ENCODE measurements at places on chromosomes 11 and 22.

DNA sequence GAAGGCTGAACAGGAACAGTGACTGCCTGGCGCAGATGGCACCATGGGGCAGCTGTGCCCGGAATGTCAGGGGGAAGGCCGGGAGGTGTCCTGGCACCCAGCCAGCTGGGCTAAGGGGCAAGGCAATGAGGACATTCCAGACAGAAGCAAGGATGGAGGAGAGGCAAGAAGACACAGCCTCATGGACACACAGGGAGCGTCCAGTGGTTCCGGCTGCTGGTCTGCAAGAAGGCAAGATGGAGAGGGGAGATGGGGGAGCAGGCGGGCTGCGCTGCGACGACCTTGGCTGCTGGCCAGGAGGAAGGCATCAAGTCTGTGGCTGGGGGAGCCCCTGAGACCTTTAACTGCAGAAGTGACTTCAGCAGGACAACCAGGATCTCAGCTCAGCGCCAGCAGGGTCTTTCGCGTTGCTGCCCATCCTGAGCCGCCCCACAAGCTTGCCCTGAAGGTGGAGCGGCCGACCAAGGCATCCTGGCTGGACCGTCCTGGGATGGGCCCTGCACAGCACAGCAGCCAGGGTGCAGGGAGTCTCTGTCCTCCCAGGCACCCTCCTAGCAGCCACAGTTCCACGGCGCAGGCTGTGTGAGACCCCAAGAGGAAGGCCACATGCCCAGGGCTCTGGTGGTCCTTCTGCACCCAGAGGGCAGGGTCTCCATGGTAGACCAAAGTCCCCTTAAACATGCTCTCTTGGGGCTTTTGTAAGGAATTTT lies 531.7 kb downstream of the BRD1 start:
- DNase-seq = no peak

DNA sequence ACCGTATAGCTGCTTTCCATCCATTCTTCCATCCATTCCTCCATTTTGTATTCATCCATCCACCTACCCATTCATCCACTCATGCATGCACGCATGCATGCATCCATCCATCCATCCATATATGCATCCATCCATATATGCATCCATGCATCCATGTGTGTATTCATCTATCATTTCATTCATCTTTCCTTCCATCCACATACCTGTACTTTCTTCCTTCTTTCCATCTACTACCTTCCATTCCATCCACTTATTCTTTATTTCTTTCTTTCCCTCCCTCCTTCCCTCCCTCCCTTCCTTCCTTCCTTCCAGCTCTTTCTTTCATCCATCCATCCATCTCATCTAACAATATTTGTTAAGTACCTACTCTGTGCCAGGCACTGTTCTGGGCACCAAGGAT lies 19.9 kb downstream of the KIAA1671 start:
- DNase-seq = no peak

DNA sequence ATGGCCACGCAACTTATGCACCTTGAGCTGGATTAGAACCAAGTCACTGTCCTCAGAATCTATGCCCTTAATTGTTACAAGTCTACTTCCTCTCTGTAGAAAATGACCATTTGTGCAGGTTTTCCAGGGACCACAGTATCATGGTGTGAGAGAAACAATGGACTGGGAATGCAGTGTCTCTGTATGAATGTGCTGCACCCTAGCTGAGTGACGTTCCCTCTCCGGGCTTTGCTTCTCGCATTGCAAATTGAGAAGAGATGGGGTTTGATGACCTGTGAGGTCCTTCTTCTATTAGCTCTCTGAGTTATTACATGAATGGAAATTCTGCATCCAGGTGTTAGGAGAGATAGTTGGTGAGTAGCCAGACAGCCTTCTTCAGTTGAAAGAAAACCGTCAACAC lies 1052.3 kb downstream of the NTM start:
- DNase-seq = no peak

- DNase-seq = no peak
Measured at GRCh38 chr11:121723246-121723741, 270.5 kb upstream of the SORL1-AS1 start.

DNA sequence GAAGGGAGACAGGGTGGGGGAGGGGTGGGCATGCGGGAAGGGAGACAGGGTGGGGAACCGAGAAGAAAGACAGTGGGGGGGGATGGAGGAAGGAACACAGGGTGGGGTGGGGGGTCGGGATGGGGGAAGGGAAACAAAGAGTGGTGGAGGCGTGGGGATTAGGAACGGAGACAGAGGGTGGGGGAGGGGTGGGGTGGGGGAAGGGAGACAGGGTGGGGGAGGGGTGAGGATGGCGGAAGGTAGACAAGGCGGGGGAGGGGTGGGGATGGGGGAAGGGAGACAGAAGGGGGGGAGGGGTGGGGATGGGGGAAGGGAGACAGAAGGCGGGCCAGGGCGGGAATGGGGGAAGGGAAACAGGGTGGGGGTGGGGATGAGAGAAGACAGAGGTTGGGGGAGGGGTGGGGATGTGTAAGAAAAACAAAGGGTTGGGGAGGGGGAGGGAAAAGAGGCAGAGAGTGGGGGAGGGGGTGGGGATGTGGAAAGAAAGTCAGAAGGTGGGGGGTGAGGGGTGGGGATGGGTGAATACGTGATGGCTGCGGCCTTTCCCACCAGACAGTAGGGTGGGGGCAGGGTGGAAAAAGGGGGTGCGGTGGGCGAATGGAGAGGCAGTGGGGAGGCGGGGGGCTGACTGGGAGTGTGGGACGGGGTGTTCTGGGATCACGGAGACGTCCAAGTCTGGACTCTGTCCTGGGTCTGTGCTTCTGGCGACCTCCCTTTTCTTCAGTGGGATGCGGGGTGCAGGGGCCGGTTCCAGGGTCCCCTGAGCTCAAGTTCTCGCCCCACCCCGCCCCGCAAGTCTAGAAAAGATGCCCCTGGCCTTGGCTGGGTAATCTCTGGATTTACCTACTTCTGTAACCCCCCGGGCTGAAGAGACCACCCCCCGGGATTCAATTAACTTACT lies 744 bp downstream of the PRAME start:
- no peak for DNase-seq

GRCh38 chr22:46280999-46281623 lies 13.3 kb downstream of the TTC38 start:
- no peak for DNase-seq

DNA sequence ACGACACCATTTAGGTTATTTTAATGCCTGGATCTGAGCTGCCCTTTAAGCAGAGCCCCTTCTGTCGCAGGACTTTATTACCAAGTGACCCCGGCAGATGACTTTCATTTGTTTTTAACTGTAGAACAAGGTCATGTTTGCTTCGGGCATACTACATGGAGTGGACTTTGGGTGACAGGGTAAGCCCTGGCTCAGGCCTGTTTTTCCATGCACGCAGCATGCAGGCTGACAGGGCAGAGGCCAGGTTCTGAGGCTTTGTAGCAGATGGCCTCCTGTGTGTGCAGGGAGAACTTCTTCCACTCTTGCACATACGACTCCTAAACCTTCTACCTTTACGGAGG lies 50.5 kb downstream of the SNX19 start:
- no peak for DNase-seq

GRCh38 chr22:45112136-45112879 lies 51.4 kb upstream of the NUP50 start:
- DNase-seq = no peak

- no peak for DNase-seq
Measured at GRCh38 chr22:48105259-48105658, 1342.8 kb downstream of the TBC1D22A start.

GRCh38 chr11:60169264-60169915 lies 13.5 kb downstream of the MS4A6A start:
- DNase-seq = no peak

- DNase-seq = no peak
Measured at GRCh38 chr11:35335226-35335625, 84.1 kb downstream of the SLC1A2 start.

- DNase-seq = no peak
Measured at GRCh38 chr11:119167933-119168332, 592 bp upstream of the NLRX1 start.

- DNase-seq = no peak
Measured at GRCh38 chr22:33477120-33478111, 419.2 kb upstream of the SYN3 start.

- DNase-seq = no peak
Measured at GRCh38 chr22:44914026-44914721, 95.6 kb downstream of the PHF21B start.

DNA sequence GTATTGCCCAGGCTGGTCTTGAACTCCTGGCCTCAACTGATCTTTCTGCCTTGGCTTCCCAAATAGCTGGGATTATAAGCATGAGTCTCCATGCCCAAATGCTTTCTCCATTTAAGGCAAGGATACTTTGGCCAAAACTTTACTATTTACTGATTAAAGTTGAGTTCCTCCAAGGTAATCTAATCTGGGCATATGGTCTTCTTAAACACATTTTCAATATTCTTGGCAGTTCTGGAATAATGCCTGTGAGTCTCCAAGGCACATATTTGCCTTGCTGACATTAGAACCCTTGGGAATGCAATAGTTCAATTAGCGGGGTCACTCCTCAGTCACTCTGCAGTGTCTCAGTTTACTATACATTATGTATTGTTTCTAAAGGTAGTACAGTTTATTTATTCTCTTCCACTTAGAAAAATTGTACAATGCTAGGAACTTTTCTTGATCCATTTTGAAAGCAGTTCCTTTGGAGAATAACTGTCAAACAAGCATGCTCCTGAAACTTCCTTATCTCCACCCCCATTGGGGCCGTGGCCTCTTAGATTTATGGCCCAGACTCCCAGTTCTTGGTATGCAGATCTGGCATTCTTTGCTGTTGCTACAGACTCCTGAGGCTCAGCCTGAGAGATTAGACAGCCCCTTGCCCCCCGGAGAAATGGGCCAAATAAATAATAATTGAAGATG lies 13.1 kb upstream of the RAB38 start:
- DNase-seq = no peak

DNA sequence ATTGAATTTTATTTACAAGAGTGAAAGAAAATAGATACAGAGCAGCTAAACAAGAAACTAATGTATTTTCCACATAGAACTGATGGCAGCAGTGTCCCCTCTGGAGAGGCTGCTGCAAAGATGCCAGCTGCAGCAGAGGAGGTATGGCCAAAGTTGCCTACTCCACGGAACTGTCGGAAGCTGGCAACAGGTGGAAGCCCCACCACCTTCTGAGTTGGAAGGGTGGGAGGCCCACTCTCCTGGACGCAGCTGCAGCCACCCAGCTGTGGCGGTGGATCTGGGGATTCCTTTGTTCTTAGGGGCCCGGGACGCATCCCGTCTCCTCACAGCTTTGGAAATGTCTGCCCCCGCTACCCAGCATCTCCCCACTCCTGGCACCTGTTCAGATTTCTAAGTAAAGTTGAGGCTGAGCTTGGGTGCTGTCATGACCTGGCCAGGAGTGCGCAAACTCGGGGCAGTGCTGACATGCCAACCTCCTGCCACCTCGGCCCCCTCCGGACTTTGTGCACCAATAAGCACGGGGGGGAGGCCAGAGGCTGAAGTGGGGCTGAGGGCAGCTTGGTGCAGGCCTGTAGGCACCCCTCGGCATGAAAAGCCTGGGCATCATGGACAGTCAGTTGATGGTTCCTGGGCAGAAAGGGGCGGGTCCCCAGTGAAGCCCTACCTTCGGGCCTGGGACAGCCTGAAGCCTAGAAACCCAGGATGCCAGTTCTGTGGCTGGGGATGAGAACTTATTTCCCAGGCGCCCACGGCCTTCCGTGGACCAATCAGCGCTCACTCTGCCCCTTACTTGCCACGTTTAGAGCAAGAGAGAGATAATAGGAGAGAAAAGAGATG lies 1071.4 kb downstream of the JRKL start:
- DNase-seq = no peak

- no peak for DNase-seq
Measured at GRCh38 chr11:32391956-32392553, 43.3 kb downstream of the WT1 start.

GRCh38 chr11:9211322-9211721 lies 53.8 kb downstream of the DENND5A start:
- DNase-seq = no peak

- DNase-seq = no peak
Measured at GRCh38 chr11:57190548-57190947, 8.8 kb downstream of the LRRC55 start.

GRCh38 chr11:35747668-35748067 lies 85.1 kb downstream of the TRIM44 start:
- no peak for DNase-seq

DNA sequence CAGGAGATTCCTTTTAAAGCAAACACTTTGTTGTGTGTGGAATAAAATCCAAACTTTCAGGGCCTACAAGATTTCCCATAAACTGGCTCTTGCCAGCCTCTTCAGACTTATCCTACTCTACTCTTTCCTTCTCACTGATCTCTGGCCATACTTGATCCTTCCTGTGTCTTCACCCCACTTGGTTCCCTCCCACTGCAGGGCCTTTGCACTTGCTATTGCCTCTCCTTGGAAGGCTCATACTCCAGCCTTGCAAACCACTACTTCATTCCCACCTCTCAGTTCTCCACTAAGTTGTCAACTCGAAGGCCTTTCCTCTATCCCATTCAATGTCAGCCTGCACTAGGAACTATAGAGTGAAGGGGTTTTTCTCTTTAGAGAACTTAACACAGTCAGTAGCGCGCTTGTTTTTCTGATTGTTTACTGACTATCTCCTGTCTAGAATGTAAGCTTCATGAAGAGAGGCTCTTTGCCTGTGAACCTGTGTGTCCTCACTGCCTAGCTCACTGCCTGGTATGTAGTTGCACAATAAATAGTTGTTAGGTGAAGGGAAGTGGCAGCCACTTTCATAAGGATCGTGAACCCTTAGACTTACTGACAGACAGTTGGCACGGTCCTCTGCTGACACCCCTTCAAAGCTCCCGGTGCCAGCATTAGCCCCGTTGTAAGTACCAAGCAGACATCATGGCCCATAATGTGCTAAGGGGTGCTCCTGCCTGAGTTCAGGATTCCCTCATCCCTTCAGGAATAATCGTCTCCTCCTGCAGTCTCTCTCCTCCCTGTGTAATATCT lies 833 bp upstream of the ME3 start:
- no peak for DNase-seq

DNA sequence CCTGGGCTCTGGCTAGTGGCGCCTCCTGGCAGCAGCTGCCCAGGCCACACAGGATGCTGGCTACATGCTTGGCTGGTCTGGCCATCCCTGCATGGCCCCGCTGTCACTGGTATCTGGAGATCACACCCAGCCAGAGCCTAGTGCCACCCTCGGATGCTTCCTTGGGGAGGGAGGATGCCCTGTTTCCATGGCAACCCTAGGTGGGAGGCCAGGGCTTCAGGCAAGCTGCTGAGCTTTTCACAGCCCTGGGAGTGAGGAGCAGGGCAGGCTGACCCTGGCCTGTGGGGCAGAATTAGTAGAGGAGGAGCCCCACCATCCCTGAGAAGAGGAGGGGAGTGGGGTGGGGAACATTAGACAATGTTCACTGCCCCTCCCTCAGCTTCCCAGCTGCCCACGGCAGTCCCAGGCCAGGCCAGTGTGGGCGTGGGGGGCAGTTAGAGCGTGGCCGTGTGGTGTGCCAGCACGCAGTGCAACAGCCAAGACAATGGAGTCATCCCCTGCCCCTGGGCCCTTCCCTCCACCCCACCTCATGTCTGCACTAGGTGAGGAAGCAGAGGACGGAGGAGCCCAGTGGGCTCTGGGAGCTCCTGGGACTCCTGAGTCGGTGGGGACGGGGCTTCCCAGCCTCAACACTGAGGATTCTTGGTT lies 50.4 kb downstream of the PARVB start:
- DNase-seq = no peak

- DNase-seq = no peak
Measured at GRCh38 chr11:99098751-99099150, 78.0 kb downstream of the CNTN5 start.

- DNase-seq = no peak
Measured at GRCh38 chr11:120389693-120390584, 53.7 kb downstream of the ARHGEF12 start.

GRCh38 chr11:46901156-46901555 lies 17.2 kb downstream of the LRP4 start:
- no peak for DNase-seq

GRCh38 chr11:69130654-69131053 lies 25.1 kb upstream of the SMIM38 start:
- no peak for DNase-seq
